ENCODE measurements at places on chromosomes 7 and 10.

DNA sequence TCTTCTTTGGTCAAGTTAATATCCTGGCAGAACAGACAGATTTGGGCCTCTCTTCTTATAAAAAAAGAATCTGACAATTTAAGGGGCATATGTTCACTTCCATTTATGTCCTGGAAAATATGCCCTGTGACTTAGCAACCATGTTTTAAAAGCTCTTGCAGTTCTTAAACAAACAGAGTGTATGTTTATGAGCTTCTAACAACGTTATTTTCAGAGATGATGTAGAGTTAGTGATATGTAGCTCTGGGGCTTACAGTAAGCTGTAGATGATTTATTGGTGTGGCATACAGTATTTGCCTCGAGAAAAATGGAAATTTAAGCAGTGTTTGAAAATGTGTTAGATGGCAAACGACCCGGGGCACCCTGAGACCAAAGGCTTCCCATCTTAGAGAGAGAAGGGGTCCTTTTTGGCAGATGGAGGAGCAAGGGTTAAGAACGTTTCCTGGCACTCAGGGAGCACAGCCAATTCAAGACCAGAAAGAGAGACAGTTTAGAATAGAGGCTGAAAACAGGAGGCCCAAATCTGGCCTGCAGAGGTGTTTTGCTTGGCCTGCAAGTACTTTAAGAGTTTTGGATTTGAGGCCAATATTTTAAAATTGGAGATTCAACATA, 397.5 kb downstream of the KCNMA1 start:
- no peak for DNase-seq

- no peak for DNase-seq
Observed at GRCh38 chr7:115910541-115911164, 119.9 kb downstream of the TFEC start.

- DNase-seq, result no peak
Observed at GRCh38 chr7:150685219-150686029, at the start of gene GIMAP2. Gene GIMAP2 (plus strand): TSS chr7:150685706. CDS start chr7:150687060, 1,354 bp downstream.

- DNase-seq, result no peak
Observed at GRCh38 chr10:70925377-70926225, 37.2 kb upstream of the PCBD1 start.

- no peak for DNase-seq
Observed at GRCh38 chr10:110827875-110828274, 43.9 kb upstream of the PDCD4 start.

DNA sequence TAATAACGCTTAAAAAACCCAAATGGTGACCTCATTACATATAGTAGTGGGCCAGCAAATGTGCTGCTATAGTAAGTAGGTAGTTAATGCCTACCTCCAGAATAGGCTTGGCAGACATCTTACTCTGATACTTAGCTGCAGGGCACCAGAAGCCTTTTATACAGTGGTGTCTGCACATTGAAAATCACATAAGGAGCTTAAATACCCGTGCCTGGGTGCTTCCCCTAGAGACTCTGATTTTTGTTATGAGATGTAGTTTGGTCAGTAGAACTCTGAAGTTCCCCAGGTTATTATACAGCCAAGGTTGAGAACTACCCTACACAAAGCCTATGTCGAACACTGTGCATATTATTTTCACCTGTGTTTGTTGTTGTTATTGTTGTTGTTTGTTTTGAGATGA, 47.2 kb downstream of the ANKIB1 start:
- no peak for DNase-seq

GRCh38 chr10:4459531-4459930, 366.5 kb upstream of the AKR1E2 start:
- DNase-seq, result no peak

DNA sequence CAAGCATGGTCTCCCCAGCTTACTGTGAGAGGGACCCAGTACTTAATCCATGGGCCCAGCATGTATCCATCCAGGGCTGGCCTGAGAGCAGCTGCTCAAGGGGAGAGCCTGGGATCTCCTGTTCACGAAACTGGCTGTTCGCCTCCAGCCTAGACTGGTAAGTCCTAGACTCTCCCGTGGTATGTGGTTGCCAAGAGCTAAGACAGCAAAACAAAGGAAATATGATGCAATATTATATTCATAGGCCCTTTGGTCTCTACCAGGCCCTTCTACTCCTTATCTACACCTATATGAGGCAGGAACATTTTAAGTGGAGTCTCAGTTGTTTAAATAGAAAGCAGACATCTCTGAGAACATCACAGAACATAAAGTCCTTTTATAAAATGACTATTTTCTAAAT, 28.9 kb upstream of the STK17A start:
- DNase-seq, result no peak

Measured in NCI-H2081 treated with DMSO at 0.1 percent for 48 hours (cell line).